ENCODE measurements at places on chromosomes 2 and 18. TPM values are rescaled to one million over a fixed set of nuclear protein-coding genes. Genes with fewer than 3 reads are reported as not detected.

WNT6 gene
- 0.40 TPM for polyA plus RNA-seq

AQP12A gene
- polyA plus RNA-seq = not detected

PRSS56 gene
- polyA plus RNA-seq = not detected

ZSWIM2 gene
- not detected for polyA plus RNA-seq

EMX1 gene
- 0.10 TPM for polyA plus RNA-seq

NCOA1 gene
- polyA plus RNA-seq = 14.6 TPM

LOXHD1 gene
- 0.08 TPM for polyA plus RNA-seq

SCYGR7 gene
- not detected for polyA plus RNA-seq

CHRNG gene
- polyA plus RNA-seq = not detected

SERPINB12 gene
- polyA plus RNA-seq = not detected

STEAP3 gene
- polyA plus RNA-seq = 4.1 TPM

Data from adrenal gland (tissue), 19 donors.